ENCODE measurements at places on chromosomes 3 and 15.

- DNase-seq = no peak
Observed at GRCh38 chr15:87365186-87365585, 891.4 kb downstream of the NTRK3 start.

DNA sequence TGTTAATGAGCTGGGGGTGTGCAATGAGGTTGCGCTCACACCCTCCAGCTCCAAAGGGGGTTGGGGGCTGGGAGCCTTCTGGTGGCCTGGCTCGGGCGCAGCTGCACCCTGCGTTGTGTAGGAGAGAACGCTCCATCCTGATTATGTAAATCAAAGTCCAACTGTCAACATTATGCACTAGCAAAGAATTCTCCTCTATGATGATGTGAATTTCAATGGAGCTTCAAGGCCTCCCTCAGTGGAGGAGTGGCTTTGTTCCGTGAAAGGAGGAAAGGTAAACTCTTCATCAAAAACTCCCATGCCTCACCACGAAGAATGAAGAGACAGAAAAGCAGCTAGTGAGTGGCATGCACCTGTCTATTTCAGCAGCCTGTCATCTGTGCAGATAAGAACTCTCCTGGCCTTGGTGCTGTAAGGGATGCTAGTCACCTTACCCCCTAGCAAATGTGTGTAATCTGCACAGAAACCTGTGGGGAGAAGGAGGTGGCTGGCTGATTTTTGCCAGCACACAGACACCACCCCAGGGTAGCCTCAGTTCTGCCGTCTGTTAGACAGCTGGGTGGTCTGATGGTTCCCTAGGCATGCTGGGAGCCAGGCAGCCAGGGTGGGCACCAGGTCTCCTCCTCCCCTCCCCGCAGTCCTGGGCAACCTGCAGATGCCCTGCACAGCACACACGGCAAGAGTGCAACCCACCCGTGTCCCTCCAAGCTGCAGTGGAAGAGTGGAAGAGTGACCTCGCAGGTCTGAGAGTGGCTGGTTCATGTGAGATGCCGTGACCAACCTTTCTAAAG is 47.0 kb upstream of the TRPM1 start:
- no peak for DNase-seq

GRCh38 chr3:189080745-189081144 is 91.0 kb upstream of the TPRG1 start:
- DNase-seq = no peak

- no peak for DNase-seq
Observed at GRCh38 chr3:60079076-60079475, 1029.3 kb upstream of the CFAP20DC start.

DNA sequence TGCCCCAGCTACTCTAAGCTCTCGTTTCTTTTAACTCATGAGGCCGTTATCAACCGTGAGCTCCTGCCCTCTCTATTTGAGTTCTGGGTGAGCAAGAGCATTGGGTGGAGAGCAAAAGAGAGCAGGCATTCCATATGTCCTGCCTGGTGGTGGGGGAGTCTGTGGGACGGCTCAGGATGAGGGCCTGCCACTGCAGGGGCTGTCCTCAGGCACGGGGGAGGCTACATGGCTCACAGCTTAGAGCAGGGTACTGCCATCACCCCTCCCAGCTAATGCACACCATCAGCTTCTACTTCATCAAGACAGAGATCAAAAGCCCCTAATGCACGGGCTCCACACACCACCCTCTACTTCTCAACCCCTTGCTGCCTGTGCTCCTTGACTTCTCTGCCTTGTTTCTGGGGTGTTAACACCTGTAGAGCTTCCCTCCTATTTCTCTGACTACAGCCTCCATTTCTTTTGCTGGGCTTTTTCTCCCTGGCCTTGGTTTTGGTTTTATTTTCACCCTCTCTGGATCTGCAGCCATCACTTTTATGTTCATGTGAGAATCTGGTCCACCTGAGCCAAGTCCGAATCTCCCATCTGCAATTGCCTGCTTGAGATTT is 114.1 kb downstream of the ALDH1A2 start:
- no peak for DNase-seq

GRCh38 chr3:2303566-2303965 is 204.9 kb downstream of the CNTN4 start:
- no peak for DNase-seq

- no peak for DNase-seq
Observed at GRCh38 chr3:27653803-27654558, 68.1 kb downstream of the EOMES start.

GRCh38 chr15:70289191-70289955 is 191.7 kb upstream of the TLE3 start:
- DNase-seq = no peak

GRCh38 chr3:35549690-35550089 is 89.6 kb upstream of the ARPP21 start:
- DNase-seq = no peak

DNA sequence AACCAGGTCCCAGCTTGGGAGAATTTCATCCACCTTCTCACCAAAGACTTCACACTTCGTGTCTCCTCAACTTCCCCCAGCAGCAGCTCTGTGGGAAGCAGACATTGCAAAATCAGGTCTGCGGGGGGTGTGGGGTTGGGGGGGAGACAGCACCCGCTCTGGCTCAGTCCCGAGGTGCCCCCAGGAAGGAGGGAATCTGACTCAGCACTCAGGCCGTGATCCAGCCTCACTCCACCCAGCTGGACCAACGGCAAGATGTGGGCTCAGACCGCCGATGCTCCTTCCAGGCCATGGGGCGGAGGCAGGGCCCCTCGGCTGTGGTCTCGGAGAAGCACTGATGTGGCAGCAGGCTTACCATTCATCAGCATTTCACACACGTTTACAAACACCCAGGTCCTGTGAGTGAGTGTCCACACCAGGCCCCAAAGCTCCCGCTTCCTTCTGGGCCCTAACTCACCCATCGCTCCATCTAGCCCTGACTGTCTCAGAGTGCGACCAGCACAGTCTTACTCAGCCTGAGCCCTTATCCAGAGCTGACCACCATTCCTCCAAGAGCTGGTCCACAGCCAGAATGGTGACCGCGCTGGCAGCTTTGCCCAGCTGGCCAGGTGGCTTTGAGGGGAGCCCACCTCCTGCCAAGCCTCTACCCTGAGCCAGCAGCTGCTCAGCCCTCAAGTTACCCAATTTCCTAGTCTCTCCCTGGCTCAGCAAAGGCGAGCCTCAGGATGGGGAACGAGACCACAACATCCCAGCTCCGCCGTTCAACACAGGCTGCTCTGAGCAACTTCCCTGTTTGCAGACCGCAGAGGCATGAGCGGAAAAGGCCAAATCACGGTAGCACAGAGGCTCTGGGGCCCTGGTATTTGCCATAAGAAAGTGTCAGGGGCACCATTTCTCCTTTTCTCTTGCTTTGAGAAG is 3.3 kb downstream of the STAB1 start:
- DNase-seq = no peak

DNA sequence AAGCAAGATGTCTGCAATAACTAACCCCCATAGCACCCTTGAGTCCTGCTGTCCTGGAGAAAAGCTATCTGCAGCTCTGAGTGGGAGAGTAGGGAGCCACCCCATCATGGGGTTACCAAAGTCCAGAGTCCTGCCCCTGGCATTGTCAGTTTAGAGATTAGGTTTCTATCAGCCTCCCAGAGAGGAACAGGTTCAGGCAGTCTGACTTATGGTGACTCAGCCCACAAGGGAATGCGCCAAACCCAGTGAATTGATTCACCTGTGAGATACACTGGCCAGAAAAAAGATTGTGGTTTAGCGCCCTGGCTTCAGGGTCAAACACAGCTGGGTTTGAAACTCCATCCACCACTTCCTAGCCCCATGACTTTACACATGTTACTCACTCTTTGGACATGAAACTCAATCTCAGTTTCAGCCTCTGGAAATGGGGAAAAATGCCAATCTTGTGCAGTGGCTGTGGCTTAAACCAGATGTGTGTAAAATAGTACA is 263.6 kb upstream of the HES1 start:
- DNase-seq = no peak

- no peak for DNase-seq
Observed at GRCh38 chr15:51288143-51289065, 50.0 kb downstream of the CYP19A1 start.

- DNase-seq = no peak
Observed at GRCh38 chr15:93154666-93155065, 65.7 kb upstream of the RGMA start.

- no peak for DNase-seq
Observed at GRCh38 chr3:69031635-69032034, 18.2 kb upstream of the EOGT start.

DNA sequence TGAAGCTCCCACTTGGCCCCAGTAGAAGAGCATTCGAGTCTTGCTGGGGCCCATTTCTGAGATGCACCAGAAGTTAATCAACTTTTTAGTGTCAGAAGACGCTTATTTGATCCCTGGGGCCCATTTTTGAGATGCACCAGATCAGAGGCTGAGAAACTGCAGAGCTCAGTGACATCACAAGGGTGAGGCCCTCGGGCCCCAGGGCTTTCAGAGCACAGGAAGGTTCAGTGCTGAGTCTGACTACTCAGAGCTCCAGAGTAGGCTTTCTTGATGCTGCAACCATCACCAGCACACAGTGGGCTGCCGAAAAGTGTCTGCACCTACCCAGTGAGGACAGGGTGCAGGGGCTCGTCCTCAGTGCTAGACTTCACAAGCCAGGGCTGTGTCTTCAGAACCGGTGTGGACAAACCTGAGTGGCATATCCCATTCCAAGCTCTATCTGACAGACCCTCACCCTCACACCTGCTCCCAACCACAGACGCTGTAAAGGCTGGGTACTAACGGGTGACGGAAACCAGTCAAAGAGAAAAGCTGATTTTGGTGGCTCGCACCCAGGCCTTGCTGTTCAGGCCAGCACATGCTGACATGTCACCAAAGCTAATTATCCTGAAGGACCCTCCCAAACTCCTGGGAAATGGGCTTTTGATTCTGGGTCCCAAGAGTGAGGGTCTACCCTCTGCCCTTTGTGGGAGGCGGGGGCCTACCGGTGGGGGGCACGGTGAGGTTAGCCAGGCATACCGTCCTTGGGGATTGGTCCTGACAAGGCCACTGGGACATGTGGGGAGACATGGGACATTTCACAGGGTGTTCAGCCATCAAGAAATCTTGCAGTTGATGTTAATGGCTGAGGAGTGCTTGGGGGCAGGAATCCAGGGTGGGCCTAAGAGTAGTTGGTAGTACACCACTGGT is 83.0 kb downstream of the PDCD6IP start:
- DNase-seq = no peak

DNA sequence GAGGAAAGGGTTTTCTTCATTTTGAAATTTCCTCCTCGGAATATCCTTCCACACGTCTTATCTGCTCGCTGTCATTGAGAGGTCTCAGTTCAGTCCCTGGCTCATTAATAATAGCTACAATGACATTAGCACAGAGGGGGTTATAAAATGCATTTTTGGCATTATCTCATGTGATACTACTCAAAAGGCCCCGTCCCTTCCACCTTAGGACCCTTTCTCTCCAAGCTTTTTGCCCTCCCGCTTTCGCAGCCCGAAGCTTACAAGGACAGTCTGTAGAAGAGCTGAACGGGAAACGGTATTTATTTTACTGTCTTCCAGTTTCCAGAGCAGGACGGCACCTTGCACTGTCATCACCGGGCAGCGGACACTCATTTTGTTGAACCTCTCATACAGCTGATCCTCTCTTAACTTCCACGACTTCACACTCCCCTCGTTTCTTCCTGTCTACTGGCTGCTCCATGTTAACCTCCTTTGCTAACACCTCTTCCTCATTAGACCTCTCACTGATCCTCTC is 5.6 kb upstream of the PLEKHO2 start:
- no peak for DNase-seq

- DNase-seq = no peak
Observed at GRCh38 chr3:181796641-181797040, 84.9 kb downstream of the SOX2 start.

GRCh38 chr15:83656943-83657528 is 3.1 kb downstream of the ADAMTSL3 start:
- no peak for DNase-seq

GRCh38 chr3:85162905-85163304 is 204.1 kb downstream of the CADM2 start:
- no peak for DNase-seq

DNA sequence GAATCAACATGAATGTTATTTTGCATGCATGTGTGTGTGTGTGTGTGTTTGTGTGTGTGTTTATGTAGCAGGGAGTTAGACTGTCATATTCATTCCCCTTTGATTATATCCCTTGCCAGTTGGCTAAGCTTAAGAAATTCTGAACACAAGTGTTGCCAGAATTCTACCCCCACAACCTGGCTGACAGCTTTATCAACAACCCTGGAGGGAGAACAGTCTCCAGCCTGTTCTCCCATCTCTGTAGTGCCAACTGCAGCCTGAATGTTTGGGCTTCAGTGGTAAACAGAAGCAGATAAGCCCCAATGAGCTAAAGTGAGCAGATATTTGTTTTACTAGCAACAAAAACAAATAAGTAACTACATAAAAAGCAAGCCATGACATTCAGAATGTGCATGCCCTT is 162.6 kb upstream of the ABI3BP start:
- no peak for DNase-seq

GRCh38 chr3:102394517-102394916 is 40.3 kb upstream of the ZPLD1 start:
- DNase-seq = no peak

DNA sequence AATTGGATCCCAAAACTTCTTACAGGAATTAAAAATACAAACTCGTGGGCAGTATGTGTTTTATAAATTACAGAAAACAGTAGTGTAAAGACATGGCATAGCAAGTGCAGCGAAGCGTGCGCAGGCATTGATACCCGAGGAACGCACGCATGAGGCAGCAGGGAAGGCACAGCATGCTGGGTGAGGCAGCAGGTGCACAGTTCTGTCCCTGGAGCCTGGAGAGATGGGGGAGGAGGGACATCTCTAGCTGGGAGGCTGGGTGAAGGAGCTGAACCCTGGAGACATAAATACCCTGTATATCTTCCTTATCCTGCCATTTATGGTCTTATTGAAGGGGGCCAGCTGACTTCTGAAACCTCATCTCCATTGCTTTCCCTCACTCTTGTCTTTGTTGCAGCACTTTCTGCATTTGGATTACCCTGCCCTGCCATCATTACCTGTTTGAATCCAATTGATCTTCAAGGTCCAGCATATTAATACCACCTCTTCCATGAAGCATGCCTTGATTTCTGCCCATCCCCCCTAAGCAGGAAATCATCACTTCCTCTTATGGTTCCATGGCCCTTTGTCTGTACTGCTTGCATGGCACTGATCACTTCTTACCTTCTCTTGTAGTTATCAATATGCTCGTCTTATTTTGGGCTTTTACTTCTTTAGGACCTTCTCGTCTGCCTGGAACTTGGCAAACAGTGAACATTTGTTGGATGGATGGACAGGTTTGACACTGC is 20.5 kb downstream of the LPP start:
- DNase-seq = no peak

- no peak for DNase-seq
Observed at GRCh38 chr3:64674591-64675076, 13.2 kb downstream of the ADAMTS9 start.
